ENCODE measurements at places on chromosomes 6 and 20.

- DNase-seq = no peak
These were observed 76.8 kb upstream of the DUSP22 start for GRCh38 chr6:215335-216034.

DNA sequence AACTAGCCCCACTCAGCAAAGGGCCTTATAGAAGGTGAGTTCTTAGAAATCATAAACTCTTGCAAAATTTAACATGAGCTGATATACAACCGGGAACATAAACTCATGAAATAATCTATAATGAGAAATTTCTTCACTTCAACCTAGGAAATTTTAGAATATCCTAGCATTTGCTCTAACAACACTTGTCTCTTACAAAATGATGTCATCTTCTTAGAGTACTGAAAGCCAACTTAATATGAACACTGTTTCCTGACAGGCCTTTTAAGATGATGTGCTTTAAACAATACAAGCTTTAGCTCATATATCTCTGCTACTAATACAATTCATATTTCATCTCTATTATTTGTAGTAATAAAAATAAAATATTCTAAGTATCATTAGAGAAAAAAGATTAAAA is 932 bp downstream of the PACRG start:
- DNase-seq = no peak

DNA sequence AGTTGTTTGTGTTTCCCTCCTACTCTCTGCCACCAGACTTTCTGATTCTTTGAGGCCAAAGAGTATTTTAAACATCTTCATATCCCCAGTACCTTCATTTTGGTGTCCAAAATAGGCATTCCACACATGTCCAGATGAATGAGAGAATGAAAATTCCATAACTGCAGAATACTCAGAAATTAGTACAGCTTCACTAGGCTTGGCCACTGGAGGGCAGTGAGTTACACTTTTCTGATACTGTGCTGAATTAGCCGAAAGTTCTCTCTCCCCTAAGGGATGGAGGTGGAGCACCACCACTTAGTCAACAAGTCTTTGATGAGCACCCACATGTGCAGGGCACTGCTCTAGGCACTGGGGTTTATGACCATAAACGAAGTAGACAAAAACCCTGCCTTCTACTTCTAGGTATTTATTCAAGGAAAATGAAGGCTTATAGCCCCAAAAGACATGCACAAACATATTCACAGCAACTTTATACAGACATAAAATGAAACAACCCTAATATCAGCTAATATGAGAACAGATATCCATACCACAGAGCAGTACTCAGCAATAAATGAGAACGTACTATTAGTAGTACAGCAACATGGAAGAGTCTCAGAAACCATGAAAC is 46.1 kb upstream of the TMEM217 start:
- no peak for DNase-seq

DNA sequence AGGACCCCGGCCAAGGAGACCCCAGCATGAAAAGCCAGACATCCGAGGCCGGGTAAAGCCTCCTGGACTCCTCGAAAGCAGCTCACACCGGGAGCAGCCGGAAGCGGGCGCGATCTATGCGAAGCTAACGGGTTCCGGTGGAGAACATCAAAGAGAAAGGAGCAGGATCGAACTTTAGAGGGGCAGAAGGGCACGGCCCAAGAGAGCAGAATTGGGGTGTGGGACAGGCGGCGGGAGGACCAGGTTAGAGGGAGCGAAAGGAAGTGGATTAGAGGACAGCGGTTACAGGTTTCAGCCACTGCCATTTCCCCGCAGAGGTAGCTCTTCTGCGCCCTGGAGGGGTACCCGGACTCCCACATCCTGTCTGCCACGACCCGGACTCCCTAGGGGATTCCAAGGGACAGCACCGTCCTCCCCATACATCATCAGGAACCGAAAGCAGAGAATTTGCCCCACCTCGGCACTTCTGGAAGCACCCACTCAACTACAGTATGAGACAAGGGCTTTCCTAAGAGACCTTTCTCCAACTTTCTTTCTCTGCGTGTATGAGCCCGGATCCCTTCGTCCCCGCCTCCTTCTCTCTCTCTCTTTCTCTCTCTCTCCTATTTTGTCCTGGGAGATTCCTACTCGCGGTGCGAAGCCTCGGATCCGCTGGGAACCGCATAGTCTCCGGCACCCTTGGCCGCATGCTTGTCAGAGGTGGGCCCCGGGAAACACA is 507 bp upstream of the VGLL2 start:
- DNase-seq = no peak

GRCh38 chr6:12363651-12364381 is 73.7 kb downstream of the EDN1 start:
- no peak for DNase-seq

GRCh38 chr6:3315841-3316240 is 57.1 kb downstream of the PSMG4 start:
- DNase-seq = no peak

- no peak for DNase-seq
These were observed 855.8 kb upstream of the CITED2 start for GRCh38 chr6:140230282-140230681.

DNA sequence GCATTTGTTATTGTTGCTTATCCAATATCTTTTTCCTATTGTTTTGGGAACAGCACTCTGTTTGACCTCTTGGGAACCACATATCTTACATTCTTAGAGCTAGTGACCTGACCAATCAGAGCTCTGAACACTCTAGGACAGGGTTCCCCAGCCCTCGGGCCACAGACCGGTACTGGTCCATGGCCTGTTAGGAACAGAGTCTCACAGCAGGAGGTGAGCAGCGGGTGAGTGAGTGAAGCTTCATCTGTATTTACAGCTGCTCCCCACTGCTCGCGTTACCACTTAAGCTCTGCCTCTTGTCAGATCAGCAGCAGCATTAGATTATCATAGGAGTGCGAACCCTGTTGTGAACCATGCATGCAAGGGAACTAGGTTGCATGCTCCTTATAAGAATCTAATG is 226.0 kb upstream of the TSHZ2 start:
- no peak for DNase-seq

DNA sequence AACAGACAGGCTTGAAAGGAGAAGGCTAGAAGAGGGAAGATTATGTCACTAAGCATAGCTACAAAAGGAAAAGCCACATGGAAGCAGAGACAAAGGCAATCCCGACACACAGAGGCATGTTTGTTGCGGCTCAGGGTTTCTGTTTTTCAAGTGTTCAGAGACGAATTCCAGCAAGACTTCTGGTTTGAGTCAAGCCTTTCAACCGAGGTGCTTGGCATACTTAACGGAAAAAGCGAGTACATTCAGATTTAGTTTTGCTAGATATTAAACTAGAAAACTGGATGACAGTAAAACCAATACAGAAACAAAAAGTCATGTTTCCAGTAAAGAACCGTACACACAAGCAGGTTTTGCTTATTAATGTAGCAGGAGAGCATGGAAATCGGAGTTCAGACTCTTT is 27.2 kb downstream of the MCUR1 start:
- DNase-seq = peak; percentile 7

DNA sequence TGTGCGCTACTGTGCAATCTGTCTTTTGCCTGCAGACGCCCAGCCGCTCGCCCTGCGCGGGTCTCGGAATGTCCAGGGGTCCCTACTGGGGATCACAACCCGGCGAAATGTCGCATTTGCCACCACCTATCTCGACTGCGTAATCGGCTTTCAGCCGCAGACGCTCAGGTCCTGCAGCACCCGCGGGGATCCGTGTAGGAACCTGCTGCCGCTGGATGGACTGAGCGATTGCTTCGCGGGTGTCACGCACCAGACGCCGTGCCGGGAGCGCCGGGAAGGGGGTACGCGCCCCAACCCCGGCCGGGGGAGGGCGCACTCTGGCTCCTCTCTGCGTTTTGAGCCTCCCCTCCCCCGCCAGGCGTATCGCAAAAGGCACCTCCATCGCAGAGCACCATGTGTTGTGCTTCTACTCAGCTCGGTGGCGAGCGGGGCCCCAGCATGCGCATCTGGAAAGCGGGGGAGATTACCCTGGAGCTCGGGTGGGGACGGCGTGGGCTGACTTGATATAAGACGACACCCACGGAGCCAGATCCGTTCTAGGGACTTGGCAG is 747 bp upstream of the PTPRA start:
- no peak for DNase-seq

DNA sequence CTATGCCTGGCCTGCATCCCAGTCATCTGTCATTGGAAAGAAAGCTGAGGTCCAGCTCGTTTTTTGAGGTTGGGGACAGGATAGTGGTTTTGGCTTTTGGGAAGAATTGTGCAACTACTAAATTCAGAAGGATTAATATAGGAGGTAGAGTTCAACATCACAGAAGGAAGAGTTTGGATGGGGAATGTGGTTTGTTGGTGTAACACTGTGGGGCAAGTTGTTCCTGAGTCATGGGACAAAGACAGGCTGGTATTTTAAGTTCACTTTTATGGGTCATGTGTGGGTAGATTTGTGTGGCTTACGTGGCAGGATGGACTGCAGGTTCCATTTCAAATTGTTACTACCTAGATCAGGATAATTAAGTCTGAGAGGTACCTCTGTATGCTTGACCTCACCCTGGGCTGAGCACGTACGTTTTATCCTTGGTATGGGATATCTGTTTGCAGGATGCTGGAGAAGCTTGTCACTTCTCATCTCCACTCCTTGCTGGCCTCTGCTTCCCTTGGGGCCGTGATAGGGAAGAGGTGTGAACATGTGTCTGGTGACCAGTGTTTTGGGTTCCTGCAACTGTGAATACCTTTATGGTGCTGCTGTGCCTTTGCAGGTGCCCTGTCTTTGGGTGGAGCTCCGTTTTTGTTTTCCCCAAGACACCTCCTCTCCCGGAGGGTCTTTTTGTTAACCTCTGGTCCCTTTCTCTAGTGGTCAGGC is 177.6 kb downstream of the JARID2 start:
- DNase-seq = no peak

DNA sequence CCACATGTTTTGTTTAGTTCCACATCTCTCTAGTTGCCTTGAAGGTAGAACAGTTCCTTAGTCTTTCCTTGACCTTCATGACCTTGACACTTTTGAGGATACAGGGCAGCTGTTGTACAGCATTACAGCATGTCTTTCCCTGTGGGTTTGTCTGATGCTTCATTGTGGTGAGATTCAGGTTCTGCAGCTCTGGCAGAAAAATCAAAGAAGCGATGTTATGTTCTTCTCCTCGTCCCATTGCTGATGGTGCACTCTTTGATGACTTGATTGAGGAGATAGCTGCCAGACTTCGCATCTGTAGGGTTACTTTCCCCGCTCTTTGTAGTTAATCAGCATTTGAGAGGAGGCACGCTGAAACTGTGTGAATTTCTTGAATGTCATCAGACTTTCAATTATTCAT is 12.0 kb downstream of the CEBPB start:
- DNase-seq = no peak

DNA sequence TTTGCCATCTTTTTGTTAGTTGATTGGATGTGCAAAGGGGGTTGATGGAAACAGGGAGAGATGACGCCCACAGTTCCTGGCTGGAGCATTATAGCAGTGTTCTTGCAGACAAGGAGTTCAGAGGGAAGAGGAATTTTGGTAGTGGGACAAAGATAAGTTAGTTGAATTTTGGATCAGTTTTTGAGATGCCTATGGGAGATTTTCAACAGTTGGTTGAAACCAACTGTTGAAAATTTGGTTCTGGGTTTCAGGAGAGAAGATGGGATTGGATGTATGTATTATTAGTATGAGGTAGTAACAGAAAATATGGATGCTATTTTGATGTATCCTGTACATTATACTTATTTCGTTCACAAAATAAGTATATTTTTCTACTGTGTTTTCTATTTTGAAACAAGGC is 274.2 kb downstream of the CDKAL1 start:
- DNase-seq = no peak

DNA sequence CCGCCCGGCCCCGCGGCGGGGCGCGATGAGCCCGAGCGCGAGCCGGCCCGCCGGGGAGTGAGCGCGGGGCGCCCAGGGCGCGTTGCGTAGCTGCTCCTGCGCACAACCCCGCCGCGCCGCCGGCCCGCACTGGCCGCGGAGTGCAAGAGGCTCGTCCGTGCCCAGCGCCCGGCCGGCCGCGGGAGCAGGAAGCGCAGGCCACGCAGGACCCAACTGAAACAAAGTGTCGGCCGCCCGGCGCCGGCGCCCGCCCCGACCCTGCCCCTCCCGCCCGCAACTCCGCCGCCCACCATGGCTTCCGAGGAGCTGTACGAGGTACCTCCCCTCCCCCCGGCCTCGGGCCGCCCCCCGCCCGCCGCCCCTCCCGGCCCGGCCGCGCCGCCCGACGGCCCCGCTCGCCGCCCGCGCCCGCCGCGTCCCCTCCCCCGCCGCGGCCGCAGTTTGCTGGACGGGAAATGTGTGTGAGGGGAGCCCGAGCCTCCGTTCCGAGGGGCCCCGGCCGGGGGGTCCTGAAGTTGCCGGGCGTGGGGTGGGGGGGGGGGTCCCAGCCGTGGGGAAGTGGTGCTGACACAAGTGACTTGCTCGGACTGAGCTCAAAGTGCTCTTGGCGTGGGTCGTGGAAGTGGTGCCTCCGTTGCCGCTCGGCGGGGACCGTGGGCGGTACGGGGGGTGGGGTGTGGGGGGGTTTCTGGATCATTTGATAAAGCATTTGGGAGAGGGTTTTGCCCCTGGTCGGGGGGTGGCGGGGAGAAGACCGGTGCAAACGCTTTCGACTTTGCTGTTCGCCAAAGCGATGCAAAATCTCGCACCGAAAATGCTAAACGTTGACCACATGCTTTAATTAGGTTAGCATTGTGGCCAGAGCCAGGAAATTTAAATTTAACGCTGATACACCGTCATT is 539 bp downstream of the CDYL start:
- no peak for DNase-seq

DNA sequence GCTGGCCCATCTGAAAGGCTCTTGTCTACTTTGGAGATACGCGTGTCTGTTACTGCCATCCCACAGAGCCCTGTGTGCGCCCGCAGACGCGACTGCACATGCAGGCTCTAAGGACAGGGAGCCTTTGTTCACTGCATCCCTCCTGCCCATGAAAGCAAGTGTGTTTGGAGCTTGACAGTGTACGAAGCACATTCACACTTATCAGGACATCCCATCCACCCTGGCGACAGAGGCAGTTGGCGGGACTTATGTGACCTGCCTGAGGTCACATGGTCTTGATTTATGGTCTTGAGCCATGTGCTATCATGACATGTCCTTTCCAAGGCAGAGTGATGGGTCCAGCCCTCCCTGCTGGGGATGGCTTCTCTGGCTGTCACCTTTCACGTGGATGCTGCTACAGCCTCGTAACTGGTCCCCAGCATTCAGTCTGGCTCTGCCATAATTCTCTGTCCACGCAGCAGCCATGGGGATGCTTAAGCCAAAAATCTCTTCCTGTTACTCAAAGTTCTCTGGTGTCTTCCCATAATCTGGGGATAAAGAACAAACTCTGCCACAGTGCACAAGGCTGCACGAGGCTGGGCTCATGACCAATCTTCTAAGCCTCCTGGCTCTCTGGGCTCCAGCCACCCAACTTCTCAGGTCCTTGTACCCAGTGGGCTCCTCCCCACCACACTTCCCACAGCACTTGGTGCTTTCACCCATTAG is 36.3 kb upstream of the FAM83D start:
- no peak for DNase-seq

DNA sequence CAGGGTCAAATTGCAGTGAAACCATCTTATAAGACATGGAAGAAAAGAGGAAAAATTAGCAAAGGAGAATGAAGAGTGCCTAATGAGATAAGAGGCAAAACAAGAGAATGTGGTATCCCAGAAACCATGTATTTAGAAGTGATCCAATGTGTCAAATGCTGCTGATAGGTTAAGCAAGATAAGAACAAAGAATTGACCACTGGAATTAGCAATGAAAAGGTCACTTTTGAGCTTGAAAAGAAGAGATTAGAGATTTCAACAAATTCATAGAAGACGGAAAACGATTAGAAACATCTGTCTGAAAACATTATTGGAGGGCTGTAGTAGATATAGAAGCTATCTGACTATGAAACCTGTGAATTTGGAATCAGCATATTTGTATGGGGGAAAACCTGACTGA is 112.2 kb downstream of the AHI1 start:
- no peak for DNase-seq

- DNase-seq = no peak
These were observed 709.3 kb downstream of the EPHA7 start for GRCh38 chr6:92710048-92710447.

Measured in brain pericyte (primary cell).